CD8-positive, alpha-beta memory T cell (primary cell): ENCODE measurements at places on chromosomes 4 and X. TPM values are rescaled to one million over a fixed set of nuclear protein-coding genes. Genes with fewer than 3 reads are reported as not detected.

ARMCX2 gene
- 4.7 TPM for total RNA-seq

ARAP2 gene
- total RNA-seq: 49.7 TPM

AKAP14 gene
- not detected for total RNA-seq

NHSL2 gene
- 1.1 TPM for total RNA-seq

CLDN34 gene
- total RNA-seq: not detected

RNF212 gene
- total RNA-seq: 1.2 TPM

POU3F4 gene
- total RNA-seq: not detected

- no peak for DNase-seq
- no peak overlapping the region for H3K4me3 ChIP-seq
- H3K27me3 ChIP-seq: no peaks in the 10 kb centered on the region
These were observed 24.4 kb downstream of the SYAP1 start for GRCh38 chrX:16743604-16744325.

DNA sequence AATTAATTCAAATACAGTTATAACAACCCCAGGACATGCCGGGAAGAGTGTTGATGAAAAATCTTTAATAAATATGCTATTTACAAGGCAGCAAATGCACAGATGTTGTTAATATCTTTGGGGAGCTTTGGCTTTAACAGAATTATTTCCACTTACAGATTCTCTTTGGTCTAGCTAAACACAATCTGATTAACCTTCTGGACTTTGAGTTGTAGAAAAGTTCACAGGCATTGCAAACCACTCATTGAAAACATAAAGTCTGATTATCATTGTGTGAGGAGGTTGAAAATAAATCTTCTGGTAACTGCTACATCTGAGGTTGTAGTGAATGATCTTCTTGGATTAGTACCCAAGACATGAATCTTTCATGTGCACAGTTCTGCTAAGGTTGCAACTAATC is 255.6 kb downstream of the LHFPL1 start:
- H3K27me3 ChIP-seq: no peaks in the 10 kb centered on the region
- H3K4me1 ChIP-seq: no peaks in the 10 kb centered on the region
- H3K36me3 ChIP-seq: no peaks in the 10 kb centered on the region
- no peak for DNase-seq
- no peak overlapping the region for H3K27ac ChIP-seq

DNA sequence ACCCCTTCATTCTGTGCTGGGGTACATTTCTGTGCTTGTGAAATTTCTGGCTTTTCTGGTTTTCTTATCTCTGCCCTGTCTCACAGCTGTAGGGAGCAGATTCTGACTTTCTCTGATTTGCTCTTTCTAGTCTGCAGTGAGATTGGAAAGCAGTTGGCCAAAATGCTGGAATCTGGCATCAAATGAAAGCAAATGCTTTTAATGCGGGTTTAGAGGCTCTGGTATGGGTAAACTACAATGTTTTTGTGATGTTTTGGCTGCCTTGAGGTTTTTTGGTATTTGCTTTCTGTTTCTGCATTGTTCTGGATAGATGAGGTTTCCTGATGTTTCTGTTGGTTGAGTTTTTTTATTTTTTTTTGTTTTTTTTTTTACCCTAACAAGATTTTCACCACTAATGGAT is 23.8 kb downstream of the SMIM20 start:
- H3K36me3 ChIP-seq: no peaks in the 10 kb centered on the region
- H3K4me3 ChIP-seq: no peak overlapping the region
- H3K4me1 ChIP-seq: no peaks in the 10 kb centered on the region
- no peak overlapping the region for H3K27ac ChIP-seq
- DNase-seq: no peak
- no peaks in the 10 kb centered on the region for H3K27me3 ChIP-seq

DNA sequence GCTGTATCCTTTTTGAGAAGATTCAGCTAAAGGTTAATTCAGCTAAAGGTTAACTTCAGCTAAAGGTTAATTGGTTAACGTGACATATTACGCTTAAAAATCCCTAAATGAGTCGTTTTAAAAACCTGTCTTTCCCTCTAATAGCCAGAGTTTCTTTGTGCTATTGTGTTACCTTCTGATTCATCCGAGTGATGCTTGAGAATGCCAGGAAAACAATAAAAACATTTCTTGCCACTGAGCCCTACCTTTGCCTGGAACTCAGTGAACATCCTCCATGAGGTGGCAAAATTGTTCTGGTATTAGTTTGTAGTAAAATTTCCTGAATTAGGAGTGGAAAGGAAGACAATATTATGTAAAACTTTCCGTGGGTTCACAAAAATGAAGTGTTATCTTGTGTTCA is 13.7 kb upstream of the TMPRSS11E start:
- no peak overlapping the region for H3K27ac ChIP-seq
- no peak for DNase-seq
- H3K27me3 ChIP-seq: no peaks in the 10 kb centered on the region
- no peaks in the 10 kb centered on the region for H3K36me3 ChIP-seq

DNA sequence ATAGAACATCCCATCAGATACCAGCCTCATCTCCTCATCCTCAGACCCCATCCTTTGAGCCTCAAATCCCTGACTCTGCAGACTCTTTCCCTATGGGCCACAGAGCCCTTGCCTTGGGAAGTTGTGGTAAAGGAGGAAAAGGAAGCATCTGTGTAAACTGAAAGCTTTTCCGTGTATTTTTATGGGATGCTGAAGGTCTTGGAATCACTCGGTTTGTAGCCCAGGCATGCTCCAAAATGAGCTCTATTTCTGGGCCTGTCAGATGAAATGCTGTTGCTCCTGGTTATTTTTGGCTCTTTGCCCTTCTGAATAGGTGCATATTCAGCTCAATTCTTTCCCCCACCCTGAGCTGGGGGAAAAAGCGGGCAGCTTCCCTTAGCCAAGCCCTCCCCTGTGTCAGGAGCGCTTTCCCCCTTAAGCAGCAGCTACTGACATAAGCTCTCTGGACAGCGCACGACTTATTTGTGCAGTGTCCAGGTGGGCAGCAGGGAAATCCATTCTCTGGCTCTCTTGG is 5.0 kb upstream of the SEL1L3 start:
- no peaks in the 10 kb centered on the region for H3K4me1 ChIP-seq
- no peak overlapping the region for H3K27ac ChIP-seq
- H3K4me3 ChIP-seq: no peak overlapping the region
- no peaks in the 10 kb centered on the region for H3K27me3 ChIP-seq
- DNase-seq: no peak

DNA sequence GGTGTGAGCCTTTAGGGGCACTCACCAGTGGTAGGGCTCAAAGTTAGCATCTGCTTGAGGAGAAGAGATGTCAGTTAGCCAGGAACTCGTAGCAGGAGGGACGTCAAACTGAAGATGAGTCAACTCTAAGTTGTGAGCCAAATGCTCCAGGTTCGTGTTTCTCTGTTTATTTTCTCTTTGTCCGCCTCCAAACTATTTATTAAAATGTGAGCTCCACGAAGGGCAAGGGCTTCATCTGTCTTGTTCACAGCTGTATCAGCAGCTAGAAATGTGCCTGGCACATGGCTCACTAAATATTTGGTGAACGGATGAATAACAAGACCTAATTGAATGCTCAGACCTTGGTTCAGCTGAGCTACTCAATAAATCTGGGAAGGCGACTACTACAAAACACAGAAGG is 248.9 kb downstream of the BCOR start:
- H3K4me1 ChIP-seq: peaks cover 18% of the 10 kb centered on the region
- no peak overlapping the region for H3K4me3 ChIP-seq
- DNase-seq: no peak
- no peak overlapping the region for H3K27ac ChIP-seq
- no peaks in the 10 kb centered on the region for H3K36me3 ChIP-seq

DNA sequence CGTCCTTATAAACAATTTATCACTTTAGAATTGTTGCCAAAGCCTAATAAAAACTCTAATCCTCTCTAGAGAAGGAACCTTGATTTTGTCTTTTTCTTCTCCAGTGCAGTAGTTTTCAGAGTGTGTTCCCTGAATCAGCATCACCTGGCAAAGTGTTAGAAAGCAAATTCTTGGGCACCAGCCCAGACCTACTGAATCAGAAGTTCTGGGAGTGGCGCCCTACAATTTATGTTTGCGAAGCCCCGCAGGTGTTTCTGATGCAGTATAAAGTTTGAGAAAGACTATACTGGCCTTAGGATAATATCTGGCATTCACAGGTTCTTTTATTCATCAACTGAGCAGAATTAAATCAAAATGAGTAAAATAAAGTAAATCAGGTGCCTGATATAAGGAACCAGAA is 645.8 kb upstream of the ATOH1 start:
- H3K27me3 ChIP-seq: no peaks in the 10 kb centered on the region
- H3K4me3 ChIP-seq: no peak overlapping the region
- H3K27ac ChIP-seq: no peak overlapping the region
- H3K36me3 ChIP-seq: no peaks in the 10 kb centered on the region
- H3K4me1 ChIP-seq: no peaks in the 10 kb centered on the region

GRCh38 chr4:146190456-146190855 is 14.9 kb downstream of the LSM6 start:
- no peak overlapping the region for H3K27ac ChIP-seq
- no peaks in the 10 kb centered on the region for H3K27me3 ChIP-seq
- H3K4me3 ChIP-seq: no peak overlapping the region
- peaks cover 10% of the 10 kb centered on the region for H3K36me3 ChIP-seq

DNA sequence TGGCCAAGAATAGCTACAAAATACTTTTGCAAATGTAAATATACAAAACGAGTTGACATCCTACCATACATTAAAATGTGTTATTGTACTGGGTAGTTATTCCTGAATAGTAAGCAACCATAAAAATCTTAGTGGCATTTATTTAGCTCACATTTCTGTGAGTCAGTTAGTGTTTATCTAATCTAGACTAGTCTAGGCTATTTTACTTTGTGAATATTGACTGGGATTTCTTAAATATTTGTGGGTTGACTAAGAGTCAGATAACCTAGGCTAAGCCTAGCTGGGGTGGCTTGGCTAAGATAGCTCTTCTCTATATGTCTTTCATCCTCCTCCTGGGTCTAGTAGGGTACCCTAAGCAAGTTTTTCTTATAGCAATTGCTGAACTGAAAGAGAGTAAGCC is 543.8 kb upstream of the DIAPH2 start:
- DNase-seq: no peak
- H3K4me3 ChIP-seq: no peak overlapping the region
- no peak overlapping the region for H3K27ac ChIP-seq
- H3K36me3 ChIP-seq: no peaks in the 10 kb centered on the region
